ENCODE measurements at places on chromosomes 5 and 9. TPM values are rescaled to one million over a fixed set of nuclear protein-coding genes. Genes with fewer than 3 reads are reported as not detected.
A peak's percentile ranks its signal among the peaks of the same experiment; 100 is the strongest.

- no peak for DNase-seq
Observed at GRCh38 chr9:754150-754931, 87.2 kb upstream of the DMRT1 start.

- DNase-seq = no peak
Observed at GRCh38 chr5:173981185-173981761, 7.7 kb upstream of the C5orf47 start.

GRCh38 chr5:64331597-64332277 lies 166.1 kb downstream of the RNF180 start:
- no peak for DNase-seq

- no peak for DNase-seq
Observed at GRCh38 chr5:39843767-39844166, 419.0 kb upstream of the DAB2 start.

DNA sequence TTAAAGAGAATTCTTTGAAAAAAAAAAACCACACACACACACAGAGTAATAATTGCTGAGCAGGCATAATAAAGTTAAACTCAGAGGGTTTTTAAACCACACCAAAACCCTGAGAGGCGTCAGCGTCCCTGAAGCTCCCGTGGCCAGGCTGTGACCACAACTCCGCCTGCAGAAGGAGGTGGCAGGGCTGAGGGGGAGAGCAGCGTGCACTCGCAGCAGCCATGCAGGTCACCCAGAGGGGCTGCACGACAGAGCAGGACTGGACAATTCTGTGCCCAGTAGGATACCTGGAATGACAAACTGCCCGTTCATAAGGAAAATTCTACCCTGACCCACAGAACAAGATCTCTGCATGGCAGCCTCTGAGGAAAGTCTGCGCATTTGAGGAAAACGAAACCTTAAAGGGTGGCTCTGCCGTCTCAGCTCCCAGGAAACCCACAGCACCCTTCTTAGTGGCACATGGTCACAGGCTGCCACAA lies 44.0 kb downstream of the ROR2 start:
- DNase-seq = no peak

DNA sequence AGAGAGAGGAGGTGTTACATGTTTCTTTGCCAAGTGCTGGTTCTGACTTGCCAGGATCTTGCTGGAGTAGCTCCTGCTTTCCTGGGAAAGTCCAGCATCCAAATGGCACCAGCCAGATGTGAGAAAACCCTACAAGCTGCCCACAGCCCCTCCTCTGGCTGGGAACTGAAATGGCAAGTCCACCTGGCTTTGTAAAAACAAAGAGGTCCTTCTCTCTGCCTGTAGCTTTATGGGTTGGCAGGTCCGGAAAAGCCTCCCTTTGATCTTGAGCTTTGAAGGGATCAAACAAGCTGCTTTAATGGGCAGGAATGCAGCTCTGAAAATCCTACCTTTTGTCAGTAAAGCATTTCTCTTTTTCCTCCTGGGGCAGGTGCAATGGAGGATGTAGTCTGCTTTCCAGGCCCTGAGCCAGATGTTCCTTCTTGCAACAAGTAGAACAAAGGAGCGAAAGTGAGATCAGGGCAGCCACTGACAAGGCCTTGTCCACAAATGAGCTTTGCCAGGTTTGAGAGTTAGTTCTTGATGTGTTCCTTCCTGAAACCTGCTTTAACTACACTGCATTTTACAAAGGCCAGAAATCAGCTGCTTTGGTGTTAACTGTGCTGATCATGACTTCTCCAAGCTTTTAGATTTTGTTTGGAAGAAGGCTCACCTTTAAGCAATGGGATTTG lies 456.7 kb downstream of the ZNF608 start:
- DNase-seq = peak; percentile 29

GRCh38 chr5:179278119-179278518 lies 67.1 kb downstream of the ADAMTS2 start:
- DNase-seq = no peak

DNA sequence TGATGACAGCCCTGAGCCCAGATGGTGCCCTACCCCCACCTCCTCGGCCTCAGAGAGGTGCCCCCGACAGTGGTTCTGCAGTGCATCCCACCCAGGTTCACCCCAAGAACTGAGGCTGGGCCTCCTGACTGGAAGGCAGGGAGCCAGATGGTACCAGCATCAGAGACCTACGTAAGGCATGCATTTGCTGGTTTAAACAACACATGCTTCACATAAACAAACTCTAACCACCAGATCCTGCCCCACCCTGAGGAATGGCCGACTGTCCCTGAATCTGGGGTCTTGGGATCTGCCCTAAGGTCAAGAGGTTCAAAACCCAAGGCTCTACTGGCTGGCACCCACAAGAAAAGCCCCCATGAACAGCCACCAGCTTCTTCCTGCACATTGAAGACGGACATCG lies 73.3 kb downstream of the SECISBP2 start:
- DNase-seq = no peak

- DNase-seq = peak; percentile 10
Observed at GRCh38 chr5:103804711-103805110, 242.1 kb upstream of the NUDT12 start.

DNA sequence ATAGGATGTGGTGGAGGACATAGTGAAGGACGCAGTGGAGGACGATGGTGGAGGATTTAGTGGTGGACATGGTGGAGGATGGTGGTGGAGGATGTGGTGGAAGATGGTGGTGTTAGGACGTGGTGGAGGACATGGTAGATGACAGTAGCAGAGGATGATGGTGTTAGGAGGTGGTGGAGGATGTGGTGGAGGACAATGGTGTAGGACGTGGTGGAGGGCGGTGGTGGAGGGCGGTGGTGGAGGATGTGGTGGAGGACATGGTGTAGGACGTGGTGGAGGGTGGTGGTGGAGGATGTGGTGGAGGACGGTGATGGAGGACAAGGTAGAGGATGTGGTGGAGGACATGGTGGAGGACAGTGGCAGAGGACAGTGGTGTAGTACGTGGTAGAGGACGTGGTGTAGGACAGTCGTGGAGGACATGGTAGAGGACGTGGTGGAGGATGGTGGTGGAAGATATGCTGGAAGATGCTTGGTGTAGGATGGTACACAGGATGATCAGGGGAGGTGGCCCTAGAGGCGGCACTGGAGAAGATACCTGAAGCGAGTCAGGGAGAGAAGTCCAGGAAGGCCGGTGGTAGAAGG lies 68.7 kb downstream of the S1PR3 start:
- no peak for DNase-seq

GRCh38 chr9:96655198-96655851 lies at the start of gene PRXL2C:
Gene PRXL2C (minus strand): TSS chr9:96655317. CDS start chr9:96655281, 36 bp downstream.
- DNase-seq = peak; percentile 66

- no peak for DNase-seq
Observed at GRCh38 chr5:1896602-1897376, 14.1 kb upstream of the IRX4 start.

GRCh38 chr5:58156361-58156760 lies 303.5 kb downstream of the PLK2 start:
- DNase-seq = no peak

- DNase-seq = no peak
Observed at GRCh38 chr5:176618783-176619182, 8.8 kb upstream of the GPRIN1 start.

DNA sequence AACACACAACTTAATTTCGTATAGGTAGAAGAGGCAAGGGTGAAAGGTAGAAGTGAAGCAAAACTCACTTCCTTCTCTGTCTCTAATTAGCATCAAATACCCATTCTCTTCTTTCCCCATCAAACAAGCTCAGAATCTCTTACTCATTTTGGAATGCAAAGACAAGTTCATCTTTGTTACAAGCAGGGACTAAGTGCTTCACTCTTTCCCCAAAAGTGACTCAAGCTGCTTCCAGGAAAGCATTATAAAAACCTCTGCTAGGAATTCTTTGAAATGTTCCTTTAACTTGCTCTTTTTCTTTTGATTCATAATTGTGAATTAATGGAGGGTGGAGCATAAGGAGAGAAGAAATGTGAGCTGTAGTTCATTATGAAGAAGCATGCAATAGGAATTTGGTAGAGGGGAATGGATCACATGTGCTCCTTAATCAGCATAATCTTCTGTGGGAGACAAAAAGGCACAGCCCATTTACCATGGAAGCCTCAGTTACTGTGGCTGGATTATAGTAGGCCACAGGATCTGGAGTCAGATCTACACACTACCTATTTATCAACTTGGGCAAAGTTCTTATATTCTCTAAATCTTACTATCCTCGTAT lies 109.5 kb upstream of the DPYSL3 start:
- DNase-seq = no peak

GRCh38 chr9:136093346-136093986 lies 1.6 kb downstream of the NACC2 start:
- DNase-seq = no peak

The DND1 gene
- 0.67 TPM for total RNA-seq

The SOWAHA gene
- not detected for total RNA-seq

The ADAMTS16 gene
- not detected for total RNA-seq

The TEX53 gene
- total RNA-seq = not detected

The ARL10 gene
- 0.56 TPM for total RNA-seq

The IFNA2 gene
- not detected for total RNA-seq

The PAEP gene
- total RNA-seq = not detected

The CDX1 gene
- total RNA-seq = not detected

The ZNF484 gene
- 12.7 TPM for total RNA-seq

The PPIP5K2 gene
- total RNA-seq = 31.0 TPM

The FGF1 gene
- 7.9 TPM for total RNA-seq

The PCDHA12 gene
- total RNA-seq = 6.8 TPM

The CCL27 gene
- total RNA-seq = not detected

Measured in mammary epithelial cell (primary cell).